ENCODE measurements at places on chromosomes 1 and 21.
A peak's percentile ranks its signal among the peaks of the same experiment; 100 is the strongest.

GRCh38 chr1:41038110-41038509 is 16.6 kb upstream of the SLFNL1 start:
- no peak for DNase-seq

DNA sequence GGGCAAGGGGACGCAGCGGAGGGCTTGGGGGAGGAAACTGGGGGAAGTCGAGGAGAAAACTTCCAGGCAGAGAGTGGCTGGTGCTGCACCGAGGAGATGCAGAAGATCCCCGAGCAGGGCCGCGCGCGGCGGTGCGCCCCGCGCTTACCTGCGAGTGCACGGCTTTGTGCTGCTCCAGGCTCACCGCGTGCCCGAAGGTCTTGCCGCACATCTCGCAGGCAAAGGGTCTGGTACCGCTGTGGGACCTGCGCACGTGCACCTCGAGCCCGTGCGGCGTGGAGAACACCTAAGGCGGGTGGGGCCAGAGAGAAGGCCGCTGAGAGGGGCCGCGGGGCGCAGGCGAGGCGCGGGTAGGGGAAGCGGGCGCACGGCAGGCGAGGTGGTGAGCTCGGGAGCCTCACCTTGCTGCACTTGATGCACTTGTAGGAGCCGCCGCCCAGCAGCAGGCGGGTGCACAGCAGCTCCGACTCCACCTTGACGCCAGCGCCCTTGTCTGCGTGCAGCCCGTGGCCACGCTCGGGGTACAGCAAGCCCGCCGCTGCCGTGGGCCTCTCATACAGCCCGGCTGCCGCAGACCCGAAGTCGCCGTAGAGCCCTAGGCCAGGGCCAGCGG is 6.4 kb downstream of the GFI1 start:
- DNase-seq = peak; percentile 49

DNA sequence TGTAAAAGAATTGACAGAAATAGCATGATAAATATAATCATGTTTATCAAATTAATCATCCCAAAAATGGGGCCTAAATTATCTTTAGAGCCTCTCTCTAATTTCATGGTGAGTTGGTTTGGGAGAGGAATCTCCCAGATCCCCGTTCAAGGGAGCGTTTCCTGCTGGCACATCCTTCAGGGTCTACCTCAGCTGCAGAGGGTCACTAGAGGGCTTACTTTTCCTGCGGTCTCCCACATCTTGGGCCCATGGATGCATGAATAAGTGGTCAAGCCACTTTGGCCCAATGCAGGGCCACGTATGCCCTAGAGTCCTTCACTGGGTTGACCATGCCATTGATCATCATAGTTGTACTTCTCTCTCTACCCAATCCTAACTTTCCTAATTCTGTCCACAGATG is 164.1 kb downstream of the USP25 start:
- no peak for DNase-seq

DNA sequence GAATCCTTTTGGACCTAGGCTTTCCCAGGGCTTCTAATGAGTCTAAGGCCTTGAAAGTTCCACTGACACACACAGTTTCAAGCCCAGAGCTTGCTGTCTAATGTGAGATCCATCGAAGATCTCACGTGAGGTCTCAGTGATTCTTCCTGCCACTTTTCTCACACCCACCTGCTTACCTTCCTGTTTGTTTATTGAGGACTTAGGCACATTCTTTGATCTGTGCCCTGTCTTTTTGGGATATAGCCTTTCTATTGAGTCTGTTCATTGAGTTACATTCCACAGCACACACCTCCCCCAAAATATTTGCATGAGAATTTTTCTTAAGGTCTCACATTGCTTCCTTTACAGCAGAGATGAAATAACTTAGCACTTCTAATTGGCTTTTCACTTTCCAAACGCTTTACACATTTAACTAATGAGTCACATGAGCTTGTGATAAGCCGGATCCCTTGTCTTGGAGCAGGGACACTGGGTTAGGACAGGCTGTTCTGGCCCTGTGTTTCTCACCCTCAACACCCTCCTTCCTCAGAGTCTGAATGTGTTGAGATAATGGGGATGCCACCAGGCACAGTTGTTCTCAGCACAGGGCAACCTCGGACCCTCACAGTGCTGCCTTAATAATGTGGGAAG is 288.3 kb downstream of the TM2D1 start:
- DNase-seq = no peak

GRCh38 chr1:33738976-33739375 is 124.9 kb upstream of the HMGB4 start:
- DNase-seq = no peak

GRCh38 chr1:86224651-86225310 is 68.2 kb upstream of the COL24A1 start:
- no peak for DNase-seq

GRCh38 chr1:147833231-147833860 is 69.2 kb upstream of the GJA8 start:
- no peak for DNase-seq

- no peak for DNase-seq
Observed at GRCh38 chr1:67142931-67143330, 8.2 kb upstream of the C1orf141 start.

GRCh38 chr1:169634145-169634544 is 4.2 kb upstream of the SELP start:
- DNase-seq = no peak

Data from eye (tissue), 1 donor.